ENCODE measurements at places on chromosomes 11 and 22.

GRCh38 chr22:24353121-24353520, 74.3 kb upstream of the ADORA2A start:
- no peak for DNase-seq

- DNase-seq = peak; percentile 99
Measured at GRCh38 chr11:64225608-64226506, at the start of the genes NUDT22 and TRPT1. NUDT22 (plus strand) TSS chr11:64226274; CDS start chr11:64226653, 379 bp downstream. TRPT1 (minus strand) TSS chr11:64226186; CDS start chr11:64225860, 326 bp downstream.

DNA sequence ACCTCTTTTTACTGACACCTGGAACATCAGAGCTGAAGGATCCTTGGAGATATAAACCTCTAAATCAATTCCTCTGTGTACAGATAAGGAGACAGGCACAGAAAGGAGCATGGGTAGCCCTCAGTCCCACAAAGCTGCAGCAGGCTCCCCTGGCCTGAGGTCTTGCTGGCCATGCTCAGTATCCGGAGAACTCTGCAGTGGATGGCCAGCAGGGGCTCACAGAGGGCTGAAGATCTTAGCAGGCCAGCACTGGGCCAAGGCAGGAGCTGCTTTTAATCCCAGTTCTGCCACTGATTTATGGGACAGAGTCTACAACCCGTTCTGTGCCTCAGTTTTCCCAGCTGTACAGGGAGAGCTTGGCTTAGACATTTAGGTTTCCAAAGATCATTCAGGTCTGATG, 52.6 kb upstream of the LRRC32 start:
- DNase-seq = no peak

- DNase-seq = no peak
Measured at GRCh38 chr11:8180469-8180868, 11.6 kb upstream of the RIC3 start.

- DNase-seq = no peak
Measured at GRCh38 chr11:106088896-106089295, 11.4 kb downstream of the AASDHPPT start.

- DNase-seq = no peak
Measured at GRCh38 chr22:47407461-47408025, 645.1 kb downstream of the TBC1D22A start.

DNA sequence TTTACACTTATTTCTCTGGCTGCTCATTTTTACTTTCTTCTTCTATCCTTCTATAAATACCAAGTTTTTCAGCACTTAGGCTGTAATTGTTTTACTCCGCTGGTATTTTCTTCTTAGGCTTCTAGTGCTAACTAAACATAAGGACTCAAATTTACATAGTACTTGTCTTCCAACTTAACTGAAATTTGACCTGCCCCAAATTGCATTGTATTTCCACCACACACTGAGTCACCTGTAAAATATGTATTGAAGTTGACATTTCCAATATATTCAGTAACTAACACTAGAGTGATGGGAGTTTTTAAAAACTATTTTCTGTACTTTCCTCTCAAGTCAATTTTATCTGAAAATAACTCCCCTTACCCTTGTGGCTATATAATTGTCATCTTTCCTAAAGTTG, 1794.1 kb upstream of the RAG2 start:
- DNase-seq = no peak

DNA sequence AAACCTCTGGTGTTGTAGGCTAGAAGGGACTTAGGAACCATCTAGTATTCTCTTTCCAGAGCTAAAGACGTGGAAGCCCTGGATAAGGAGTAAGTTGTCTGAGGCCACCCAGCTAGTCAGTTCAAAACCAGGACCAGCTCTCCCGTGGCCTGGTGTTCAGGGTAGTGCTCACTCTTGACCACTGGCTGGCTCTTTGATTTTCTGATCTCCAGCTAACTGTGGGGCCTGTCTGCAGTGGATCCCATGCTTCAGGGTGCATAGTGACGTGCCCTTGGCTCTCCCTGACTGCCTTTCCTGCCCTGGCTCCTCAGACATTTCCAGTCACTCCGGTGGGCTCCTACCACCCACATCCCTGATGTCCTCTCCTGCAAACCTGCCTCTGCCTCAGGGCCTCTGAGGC, 1.3 kb downstream of the CLMP start:
- no peak for DNase-seq

GRCh38 chr11:114890038-114890437, 211.7 kb downstream of the NXPE2 start:
- DNase-seq = no peak

- no peak for DNase-seq
Measured at GRCh38 chr11:117316197-117316961, at the start of gene BACE1. BACE1 (minus strand) TSS chr11:117316256; CDS start chr11:117315795, 461 bp downstream.

DNA sequence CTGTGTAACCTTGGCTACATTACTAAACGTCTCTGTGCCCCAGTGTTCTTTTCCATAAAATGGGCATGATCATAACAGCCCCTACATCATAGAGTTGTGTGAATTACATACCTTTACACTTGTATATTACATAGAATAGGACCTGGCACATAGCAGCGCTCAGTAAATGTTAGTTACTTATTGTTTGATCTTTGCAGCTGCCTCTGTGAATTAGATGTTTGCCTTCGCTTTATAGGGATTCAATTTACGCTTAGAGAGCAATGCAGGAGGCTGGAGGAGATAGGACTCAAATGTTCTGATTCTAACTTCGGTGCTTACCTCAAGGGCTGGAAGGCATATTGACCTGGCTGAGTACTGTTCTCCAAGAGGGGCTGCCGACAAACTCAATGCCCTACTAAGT, 10.4 kb upstream of the TIMP3 start:
- DNase-seq = no peak

GRCh38 chr11:126133901-126134300, 71.2 kb upstream of the CDON start:
- DNase-seq = no peak

GRCh38 chr11:131776211-131776610, 405.8 kb downstream of the NTM start:
- no peak for DNase-seq

All from activated CD8-positive, alpha-beta memory T cell treated with anti-CD3 and anti-CD28 coated beads for 24 hours (primary cell).